ENCODE measurements at places on chromosomes 5 and 9.

- no peak for DNase-seq
Observed at GRCh38 chr5:170534941-170535340, 31.1 kb downstream of the KCNIP1 start.

- DNase-seq = no peak
Observed at GRCh38 chr5:180641566-180641900, 7.9 kb downstream of the FLT4 start.

DNA sequence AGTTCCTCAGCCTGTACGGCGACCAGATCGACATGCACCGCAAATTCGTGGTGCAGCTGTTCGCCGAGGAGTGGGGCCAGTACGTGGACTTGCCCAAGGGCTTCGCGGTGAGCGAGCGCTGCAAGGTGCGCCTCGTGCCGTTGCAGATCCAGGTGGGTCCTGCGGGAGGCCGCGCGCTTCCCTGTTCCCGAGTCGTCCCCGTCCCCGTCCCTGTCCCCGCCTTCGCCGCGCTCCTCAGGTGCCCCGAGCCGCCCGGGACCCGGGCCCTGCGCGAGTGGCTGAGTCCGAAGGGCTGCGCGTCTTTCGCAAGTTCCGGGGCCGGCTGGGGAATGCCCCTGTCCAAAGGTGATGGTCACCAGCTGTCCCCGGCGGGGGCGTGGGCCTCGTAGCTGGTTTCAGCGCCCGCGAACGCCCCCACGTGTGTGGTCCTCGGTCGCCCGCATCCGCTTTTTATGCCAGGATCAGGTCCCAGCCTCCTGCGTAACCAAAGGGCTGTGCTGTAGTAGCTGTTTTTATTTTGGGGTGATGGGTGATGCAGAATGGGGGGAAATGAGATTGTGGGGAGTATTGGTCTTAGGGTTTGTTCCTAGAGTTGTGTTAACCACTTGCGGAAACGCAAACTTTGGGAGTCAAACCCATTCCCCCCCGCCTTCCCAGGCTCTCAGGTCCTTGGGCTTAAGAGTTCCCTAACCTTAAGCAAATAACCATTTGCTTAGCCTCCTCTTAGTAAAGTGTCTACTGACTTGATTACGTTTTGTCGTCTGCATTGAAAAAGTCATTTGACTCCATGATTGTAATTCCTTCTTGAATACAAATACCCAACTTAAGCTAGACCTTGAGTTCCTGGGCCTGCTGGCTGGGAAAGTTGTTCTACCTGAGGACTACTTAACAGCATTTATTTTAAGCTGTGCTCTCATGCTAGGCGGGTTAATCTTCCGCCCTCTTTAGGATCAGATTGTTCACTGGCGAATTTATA lies 663 bp downstream of the ISOC1 start:
- DNase-seq = peak; percentile 34

- DNase-seq = no peak
Observed at GRCh38 chr9:126111556-126111955, 215.1 kb upstream of the MVB12B start.

GRCh38 chr5:56480078-56480704 lies 247.1 kb upstream of the ANKRD55 start:
- DNase-seq = peak; percentile 28

DNA sequence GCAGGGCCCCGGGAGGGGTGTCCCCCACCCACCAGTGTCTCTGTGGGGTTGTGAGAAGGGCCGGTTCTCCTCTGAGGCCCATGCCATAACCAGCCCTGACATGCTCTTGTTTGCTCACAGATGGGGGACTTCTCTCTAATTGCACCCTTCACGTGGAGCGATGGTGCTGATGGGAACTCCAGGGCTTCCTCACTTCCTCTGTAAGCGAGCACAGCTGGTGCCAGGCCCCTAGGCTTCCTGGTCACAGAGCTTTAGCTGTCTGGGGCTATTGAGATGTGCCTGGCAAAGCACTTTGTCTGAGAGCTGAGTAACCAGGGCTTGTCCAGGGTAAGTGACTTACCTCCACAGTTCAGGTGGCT lies 36.4 kb downstream of the PHF2 start:
- DNase-seq = no peak

GRCh38 chr5:37554938-37555337 lies 175.8 kb downstream of the WDR70 start:
- no peak for DNase-seq

DNA sequence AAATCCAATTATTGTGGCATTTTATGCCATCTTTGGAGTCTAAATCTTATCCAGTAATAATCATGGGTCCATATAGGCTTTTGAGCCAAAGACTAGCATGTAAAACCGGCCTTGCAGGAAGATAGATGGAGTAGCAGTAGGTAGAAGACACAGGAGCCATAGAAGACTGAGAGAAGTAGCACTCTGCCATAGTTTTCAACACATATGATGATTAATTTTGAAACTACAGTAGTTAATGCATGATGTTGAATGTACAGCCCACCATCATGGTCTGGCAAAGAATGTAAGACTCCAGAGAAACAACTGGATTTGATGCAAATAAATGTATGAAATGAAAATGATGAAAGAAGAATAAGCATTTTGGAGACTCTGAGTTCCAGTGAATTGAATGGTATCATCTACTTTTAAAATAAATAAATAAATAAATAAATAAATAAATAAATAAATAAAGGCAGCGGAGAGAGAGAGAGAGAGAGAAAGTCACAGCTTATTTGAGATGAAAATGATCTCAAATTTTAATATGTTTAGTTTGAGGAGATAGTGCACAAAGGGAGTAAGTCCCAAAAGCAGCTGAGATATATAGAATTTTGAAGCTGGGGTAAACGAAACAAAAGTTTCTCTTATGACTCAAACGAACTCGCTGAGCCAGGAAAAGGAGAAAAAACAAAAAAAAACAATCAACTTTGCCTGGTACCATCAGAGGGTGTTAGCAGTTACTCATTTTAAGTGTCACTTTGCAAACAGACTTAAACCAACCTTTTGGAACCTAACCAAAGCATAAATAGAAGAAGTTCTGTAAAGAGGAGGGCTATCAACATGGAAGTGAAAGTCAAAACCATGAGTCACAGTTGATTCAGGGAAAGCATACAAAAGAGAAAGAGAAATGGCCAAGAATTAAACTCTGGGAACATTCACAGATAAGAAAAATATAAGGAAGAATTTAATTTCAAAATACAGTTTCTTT lies 388.7 kb downstream of the CETN3 start:
- no peak for DNase-seq

GRCh38 chr5:12316812-12317211 lies 412.6 kb upstream of the CTNND2 start:
- no peak for DNase-seq

- DNase-seq = no peak
Observed at GRCh38 chr5:126628102-126628501, 27.4 kb downstream of the PHAX start.

GRCh38 chr9:6219981-6220380 lies 4.4 kb downstream of the IL33 start:
- DNase-seq = no peak

- DNase-seq = no peak
Observed at GRCh38 chr5:82364497-82364896, 86.3 kb upstream of the RPS23 start.

GRCh38 chr5:10631316-10631996 lies 67.6 kb downstream of the ANKRD33B start:
- no peak for DNase-seq

DNA sequence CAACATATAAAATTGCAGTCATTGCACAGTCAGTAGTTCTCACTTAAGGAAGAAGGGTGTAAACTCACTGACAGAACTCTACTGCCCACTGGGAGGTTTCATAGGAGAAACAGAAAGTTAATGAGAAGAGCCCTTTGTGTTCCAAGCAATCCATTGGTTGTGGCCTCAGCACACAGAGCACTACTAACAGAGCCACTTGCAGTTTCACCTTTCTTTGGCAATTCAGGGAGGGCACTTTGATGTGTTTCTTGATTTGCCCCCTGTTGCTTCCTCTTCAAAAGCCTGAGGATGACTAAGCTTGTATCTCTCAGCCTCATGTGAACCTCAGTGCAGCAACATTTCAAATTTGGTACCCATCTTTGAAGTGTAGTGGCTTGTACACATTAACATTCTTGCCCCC lies 409.4 kb downstream of the DMRTA1 start:
- no peak for DNase-seq

GRCh38 chr9:137173796-137174664 lies 2.2 kb upstream of the TMEM210 start:
- no peak for DNase-seq

DNA sequence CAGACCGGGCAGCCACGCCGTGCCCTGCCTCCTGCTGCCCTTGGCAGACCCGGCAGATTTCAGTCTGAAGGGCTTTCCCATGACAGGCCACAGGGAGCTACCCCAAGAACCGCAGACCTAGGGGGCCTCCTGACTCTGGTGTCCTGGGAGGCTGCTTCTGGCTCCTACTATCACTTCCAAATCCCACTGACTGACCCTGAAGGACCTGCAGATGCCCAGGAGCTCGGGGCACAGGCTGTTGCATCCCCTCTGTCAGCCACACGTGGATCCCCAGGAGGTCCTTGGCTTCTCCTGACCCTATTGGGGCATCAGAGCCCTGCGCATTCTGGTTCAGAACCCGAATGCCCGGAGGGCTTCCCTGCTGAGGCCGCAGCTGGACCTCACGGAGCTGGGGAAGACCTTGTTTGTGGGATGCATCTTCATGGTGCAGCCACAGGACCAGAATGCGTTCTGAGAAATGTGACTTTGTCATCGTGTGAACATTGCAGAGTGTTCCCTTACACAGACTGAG lies 81.3 kb upstream of the IRX4 start:
- no peak for DNase-seq

All from naive thymus-derived CD4-positive, alpha-beta T cell (primary cell).